Stimulated activated CD8-positive, alpha-beta memory T cell treated with anti-CD3 and anti-CD28 coated beads, Interleukin-4, amount 100 ng/mL, for 48 hours (primary cell): ENCODE measurements at places on chromosomes 3 and 15.

GRCh38 chr3:8506571-8507061 is 5.0 kb downstream of the LMCD1 start:
- DNase-seq, result no peak

DNA sequence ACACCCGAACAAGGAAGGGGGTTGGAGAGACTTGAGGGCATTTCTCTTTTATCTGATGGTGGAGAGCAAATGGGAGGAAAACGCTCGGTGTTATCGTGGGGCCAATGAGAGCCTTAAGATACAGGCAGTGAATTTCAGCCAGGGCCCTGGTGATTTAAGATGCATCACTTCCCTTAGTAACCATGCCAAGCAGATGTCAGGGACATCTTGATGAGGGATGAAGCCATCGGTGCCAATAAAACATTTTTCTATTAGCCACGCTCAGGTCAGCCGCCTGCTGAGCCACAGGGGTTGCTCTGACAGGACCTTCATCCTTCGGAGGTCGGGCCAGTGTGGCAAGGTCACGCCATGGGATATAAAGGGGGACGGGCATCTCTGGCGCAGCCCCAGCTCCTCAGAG is 10.6 kb downstream of the IQSEC1 start:
- no peak for DNase-seq

- DNase-seq, result peak; percentile 73
Observed at GRCh38 chr3:20054549-20054987, 14.3 kb downstream of the KAT2B start.

GRCh38 chr3:37559461-37559860 is 302.2 kb upstream of the CTDSPL start:
- no peak for DNase-seq

- no peak for DNase-seq
Observed at GRCh38 chr15:59703979-59704796, 15.1 kb upstream of the BNIP2 start.

GRCh38 chr3:155281912-155282311 is 11.6 kb downstream of the STRIT1 start:
- DNase-seq, result no peak

DNA sequence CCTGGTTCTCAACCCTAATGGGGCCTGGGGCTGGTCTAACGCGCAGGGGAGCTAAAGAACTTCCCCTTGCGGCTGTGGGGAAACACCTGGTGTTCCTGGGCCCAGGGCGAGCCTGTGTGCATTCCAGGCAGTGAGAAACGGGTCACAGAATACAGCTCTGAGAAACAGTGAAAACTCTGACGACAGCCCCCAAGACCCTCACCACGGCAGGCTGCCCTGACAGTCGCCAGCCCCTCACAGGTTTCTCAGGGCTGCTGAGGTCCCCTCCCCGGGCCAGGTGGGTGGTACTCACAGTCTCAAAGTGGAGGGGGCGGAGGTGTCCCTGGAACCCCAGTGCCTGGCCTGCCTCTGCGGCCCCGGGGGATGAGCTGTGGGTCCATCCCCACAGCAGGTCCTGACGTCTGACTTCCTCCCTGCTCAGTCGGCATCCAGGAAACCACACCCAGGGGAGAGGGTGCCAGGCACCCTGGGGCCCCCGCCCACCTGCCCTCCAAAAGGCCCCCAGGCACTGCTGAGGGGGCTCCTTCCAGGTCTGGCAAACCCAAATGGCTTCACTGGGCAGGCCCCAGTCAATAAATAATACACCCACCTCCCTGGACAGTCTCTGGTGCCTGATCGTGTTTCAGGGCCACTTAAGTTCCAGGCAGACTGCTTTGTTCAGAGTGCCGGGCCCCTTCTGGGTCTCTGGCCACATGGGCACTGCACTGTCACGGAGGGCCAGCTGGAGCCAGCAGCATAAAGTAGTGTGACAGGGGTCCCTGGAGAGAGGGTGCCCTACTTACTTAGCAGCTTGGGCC is 57.7 kb downstream of the IQSEC1 start:
- peak; percentile 70 for DNase-seq
